ENCODE measurements at places on chromosomes 16 and 17.

GRCh38 chr16:74999219-74999608 is 390 bp downstream of the ZNRF1 start:
- DNase-seq: no peak

DNA sequence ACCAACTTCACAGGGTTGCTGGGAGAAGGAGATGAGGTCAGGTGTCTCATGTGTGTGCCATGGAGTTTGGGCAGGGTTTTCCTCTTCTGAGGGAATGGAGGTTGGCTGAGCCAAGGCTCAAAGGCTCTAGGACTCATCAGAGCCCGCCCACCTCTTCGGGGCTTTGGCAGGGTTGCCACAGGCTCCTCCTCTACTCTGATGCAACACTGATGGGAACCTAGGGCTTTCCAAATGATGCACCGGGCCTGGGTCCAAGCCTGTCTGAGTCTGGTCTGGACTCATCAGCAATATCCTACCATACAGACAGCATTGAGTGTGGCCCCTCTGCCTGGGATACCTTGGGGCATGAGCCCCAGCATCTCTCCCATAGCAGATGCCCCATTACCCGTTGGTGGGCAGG is 59.5 kb upstream of the LHX1 start:
- DNase-seq: no peak

- DNase-seq: no peak
These were observed 336.9 kb downstream of the CDH13 start for GRCh38 chr16:82963653-82964052.

DNA sequence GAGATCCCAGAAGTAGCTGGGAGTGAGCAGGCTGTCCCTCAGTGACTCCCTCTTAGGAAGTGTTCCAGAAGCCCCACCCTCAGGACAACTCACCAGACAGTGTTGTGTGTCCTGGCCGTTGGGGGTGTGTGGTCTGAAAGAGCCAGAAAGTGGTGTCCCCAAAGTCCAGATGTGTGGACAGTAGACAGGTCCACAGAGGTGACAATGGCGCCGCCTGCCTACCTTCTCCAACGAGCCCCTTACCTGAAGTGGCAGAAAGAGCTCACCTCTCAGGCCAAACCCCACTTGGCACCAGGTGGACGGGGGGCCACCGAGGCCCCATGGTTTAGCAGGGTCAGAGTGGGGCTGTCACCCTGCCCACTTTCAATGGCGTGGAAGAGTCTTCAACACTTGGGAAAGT is 19.9 kb downstream of the C17orf100 start:
- DNase-seq: no peak

- no peak for DNase-seq
These were observed 20.8 kb upstream of the ZFHX3 start for GRCh38 chr16:73068541-73069401.

- no peak for DNase-seq
These were observed 35.6 kb downstream of the RPA1 start for GRCh38 chr17:1865252-1866037.

GRCh38 chr17:40094874-40095273 is 5.5 kb downstream of the NR1D1 start:
- DNase-seq: no peak

DNA sequence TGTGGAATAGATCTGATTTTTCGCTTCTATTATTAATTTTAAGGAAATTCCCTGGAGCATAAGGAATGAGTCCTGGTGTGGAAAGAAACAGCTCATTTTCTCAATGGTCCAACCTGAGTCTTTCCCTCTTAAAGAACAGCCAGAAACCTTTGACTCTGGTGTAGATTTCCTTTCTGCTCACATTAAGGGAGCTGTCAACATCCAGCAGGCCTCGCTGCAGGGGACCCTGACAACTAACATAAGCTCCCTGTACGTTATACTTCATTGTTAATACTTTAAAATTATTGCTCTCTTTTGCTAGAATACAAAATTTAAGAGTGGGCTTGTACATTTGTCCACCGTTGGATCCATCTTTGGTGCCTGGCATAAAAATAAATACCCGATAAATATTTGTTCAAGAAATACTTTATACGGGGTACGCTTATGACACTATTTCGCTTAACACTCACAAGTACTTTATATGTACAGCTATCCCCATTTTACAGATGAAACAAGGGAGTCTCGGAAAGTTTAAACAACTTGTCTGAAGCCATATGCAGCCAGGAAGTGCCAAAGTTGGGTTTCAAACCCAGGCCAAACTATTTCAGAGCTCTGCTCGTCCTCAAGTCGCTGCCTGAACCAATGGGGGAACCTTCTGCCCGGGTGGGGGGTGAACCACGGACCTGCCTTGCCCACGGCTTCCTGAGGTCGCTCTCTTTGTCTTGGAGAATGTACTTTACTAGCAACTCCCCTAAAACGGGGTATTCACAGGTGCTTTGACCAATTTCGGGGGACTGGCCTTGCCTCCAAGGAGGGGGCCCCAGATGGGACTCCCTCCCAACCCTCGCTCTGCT is 611 bp downstream of the SMARCE1 start:
- no peak for DNase-seq

All from NCI-H187 treated with DMSO at 0.1 percent for 48 hours (cell line).